ENCODE measurements at places on chromosomes 6 and 20.

- no peaks in the 10 kb centered on the region for H3K4me1 ChIP-seq
- no peak for ATAC-seq
- H3K27ac ChIP-seq, result no peak overlapping the region
Measured at GRCh38 chr6:83467620-83468036, 36.8 kb upstream of the ME1 start.

DNA sequence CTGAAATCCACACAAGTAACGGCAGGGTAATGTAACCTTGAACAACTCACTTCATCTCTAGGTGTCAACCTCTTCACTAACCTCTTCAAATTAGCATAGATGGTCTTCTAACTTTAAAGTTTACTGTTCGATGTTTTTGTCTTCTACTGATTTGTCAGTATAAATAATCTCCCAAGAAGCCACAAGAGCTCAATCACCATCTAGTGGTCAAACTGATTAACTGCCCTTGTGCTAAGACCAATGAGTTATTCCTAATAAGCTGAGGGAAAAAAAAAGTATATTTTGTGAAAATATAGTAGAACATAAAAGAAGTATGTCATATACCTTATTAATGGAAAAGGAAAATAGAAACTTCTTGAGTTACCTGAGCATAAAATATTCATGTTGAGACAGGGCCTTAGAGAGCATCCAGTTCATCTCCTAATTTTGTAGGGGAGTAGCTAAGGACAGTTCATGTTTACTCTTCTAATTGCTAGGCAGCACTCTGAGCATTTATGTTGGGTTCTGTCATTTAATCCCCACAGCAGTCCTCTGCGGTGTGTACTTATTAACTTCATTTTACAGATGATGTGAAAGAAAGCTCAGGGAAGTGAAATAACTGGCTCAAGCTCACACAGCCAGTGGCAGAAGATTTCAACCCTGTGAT, 317.1 kb downstream of the ESR1 start:
- no peaks in the 10 kb centered on the region for H3K4me1 ChIP-seq
- no peak overlapping the region for H3K27ac ChIP-seq
- H3K4me3 ChIP-seq, result no peak overlapping the region
- peaks cover 85% of the 10 kb centered on the region for H3K36me3 ChIP-seq

GRCh38 chr6:5786321-5786968, 220.3 kb downstream of the NRN1 start:
- no peak overlapping the region for H3K4me3 ChIP-seq
- H3K36me3 ChIP-seq, result no peaks in the 10 kb centered on the region
- H3K4me1 ChIP-seq, result no peaks in the 10 kb centered on the region

DNA sequence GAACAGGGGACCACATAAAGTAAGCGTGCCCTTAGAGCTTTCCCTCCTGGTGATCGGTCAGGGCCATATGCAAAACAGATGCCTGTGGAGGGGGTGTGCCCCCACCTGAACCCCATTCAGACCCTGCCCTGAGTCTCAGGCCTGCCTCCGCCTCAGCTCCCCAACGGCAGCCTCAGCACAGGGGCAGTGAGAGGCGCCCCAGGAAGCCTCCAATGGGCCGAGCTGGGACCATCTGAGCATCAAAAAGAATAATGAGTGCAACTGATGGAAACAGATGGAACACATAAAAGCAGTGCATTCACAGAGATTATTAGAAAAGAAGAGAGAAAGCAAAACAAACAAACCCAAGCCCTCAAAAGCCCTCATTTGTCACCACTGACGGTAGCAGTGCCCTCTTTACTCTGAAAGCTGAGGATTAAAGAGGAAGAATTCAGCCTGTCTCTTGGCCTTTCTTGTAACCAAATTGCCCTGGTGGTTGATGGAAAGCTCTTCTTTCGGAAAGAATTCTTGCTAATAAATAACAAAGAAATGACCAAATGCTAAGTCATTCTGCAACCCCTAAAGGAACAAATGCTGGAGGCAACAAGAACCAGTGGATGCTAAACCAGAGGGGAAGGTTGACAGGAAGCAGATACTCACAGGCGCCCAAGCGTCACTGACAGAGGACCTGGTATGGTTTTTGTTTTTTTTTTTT, 6.8 kb downstream of the ADISSP start:
- no peak overlapping the region for H3K4me3 ChIP-seq
- no peaks in the 10 kb centered on the region for H3K27me3 ChIP-seq
- no peak overlapping the region for H3K27ac ChIP-seq
- peaks cover 23% of the 10 kb centered on the region for H3K36me3 ChIP-seq
- no peak for ATAC-seq

- H3K4me1 ChIP-seq, result no peaks in the 10 kb centered on the region
- peaks cover 3% of the 10 kb centered on the region for H3K27me3 ChIP-seq
- ATAC-seq, result no peak
- H3K27ac ChIP-seq, result no peak overlapping the region
Measured at GRCh38 chr6:83385473-83385872, 45.4 kb downstream of the ME1 start.

- no peaks in the 10 kb centered on the region for H3K36me3 ChIP-seq
- H3K27me3 ChIP-seq, result peaks cover 11% of the 10 kb centered on the region
- H3K4me3 ChIP-seq, result peak overlapping the region; percentile 18
- peaks cover 10% of the 10 kb centered on the region for H3K4me1 ChIP-seq
Measured at GRCh38 chr6:37648465-37649330, 49.0 kb downstream of the MDGA1 start.

DNA sequence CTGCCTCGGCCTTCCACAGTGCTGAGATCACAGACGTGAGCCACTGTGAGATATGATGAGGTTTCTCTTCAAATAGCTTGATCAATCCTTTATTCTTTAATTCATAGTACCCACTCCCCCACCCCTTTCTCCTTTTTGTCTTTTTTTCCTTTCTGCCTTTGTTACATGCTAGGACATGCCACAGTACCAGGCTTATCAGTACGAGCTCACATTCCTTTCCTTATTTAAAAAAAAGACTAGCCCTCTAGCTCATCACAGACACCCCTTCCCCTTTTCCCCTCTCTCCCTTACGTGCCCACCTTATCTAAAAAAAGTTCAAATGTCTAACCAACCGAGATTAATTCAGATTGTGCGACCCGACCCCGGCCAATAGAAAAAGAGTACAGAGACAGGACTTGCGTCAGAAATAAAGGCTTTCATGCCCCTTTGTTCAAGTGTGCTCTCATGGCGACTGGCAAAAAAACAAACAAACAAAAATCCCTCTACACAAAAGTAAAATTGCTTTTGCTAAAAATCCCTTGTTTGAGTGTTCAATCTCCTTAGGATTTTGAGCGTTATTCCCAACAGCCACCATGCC, 49.2 kb downstream of the MRAP2 start:
- H3K4me3 ChIP-seq, result no peak overlapping the region
- peaks cover 11% of the 10 kb centered on the region for H3K27me3 ChIP-seq
- no peaks in the 10 kb centered on the region for H3K4me1 ChIP-seq
- no peaks in the 10 kb centered on the region for H3K36me3 ChIP-seq
- no peak overlapping the region for H3K27ac ChIP-seq

DNA sequence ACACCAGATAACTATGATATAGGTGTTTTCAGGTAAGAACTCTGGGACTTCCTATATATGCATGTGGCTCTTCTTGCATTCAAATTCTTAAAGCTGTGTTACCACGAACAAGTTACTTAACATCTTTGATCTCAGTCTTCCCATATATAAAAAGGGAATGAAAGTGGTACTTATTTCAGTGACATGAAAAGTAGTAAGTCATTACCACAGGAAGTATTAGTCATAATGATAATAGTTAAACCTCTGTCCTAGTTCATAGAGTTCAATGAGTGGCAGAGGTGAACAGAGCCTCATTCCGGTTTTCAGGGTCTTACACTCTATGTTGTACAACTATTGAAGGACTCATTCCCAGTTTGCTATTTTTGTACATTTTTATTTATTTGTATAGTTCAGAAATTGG, 237.0 kb downstream of the NKAIN2 start:
- H3K27ac ChIP-seq, result no peak overlapping the region
- no peak for ATAC-seq
- no peak overlapping the region for H3K4me3 ChIP-seq
- no peaks in the 10 kb centered on the region for H3K27me3 ChIP-seq

DNA sequence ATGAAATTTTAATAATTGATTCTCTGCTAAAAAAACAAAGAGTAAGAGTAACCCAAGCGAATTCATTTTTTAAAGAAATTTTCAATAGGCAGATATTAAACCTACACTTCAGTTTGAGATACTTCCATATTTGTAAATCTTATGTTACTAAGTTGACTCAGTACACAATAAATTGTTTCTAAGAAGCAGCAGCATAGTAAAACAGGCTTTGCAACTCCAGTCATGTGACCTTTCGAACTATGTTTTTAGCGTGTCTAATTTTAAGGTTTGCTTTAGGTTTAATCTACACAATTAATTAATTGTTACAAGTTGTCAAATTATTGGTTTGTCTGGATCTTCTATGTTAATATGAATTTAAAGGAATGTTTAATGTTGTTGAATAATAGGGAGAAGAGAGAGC, 708.9 kb upstream of the CITED2 start:
- H3K4me3 ChIP-seq, result no peak overlapping the region

- no peak overlapping the region for H3K27ac ChIP-seq
- H3K36me3 ChIP-seq, result no peaks in the 10 kb centered on the region
- no peak for ATAC-seq
- H3K4me3 ChIP-seq, result no peak overlapping the region
- peaks cover 16% of the 10 kb centered on the region for H3K27me3 ChIP-seq
Measured at GRCh38 chr6:14055541-14055940, 62.0 kb upstream of the CD83 start.

DNA sequence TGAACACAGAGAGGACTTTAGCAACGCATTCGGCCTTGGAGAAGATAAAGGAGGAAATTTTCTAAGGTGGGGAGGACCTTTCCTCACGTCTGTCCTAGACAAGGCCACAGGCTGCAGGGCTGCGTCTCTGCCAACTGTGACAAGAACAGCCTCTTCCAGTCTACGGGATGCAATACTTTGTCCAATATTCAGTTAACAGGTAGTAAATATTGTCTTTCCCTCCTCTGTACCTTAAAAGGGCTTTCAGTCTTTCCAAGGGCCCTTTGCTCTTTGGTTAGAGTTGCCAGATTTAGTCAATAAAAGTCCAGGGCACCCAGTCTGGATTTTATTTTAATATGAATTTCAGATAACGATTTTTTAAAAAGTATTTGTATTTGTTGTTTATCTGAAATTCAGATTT, 78.2 kb downstream of the ELOVL4 start:
- H3K4me3 ChIP-seq, result peak overlapping the region; percentile 67
- H3K27me3 ChIP-seq, result no peaks in the 10 kb centered on the region
- no peaks in the 10 kb centered on the region for H3K36me3 ChIP-seq
- H3K27ac ChIP-seq, result no peak overlapping the region
- no peak for ATAC-seq
- H3K4me1 ChIP-seq, result peaks cover 8% of the 10 kb centered on the region

DNA sequence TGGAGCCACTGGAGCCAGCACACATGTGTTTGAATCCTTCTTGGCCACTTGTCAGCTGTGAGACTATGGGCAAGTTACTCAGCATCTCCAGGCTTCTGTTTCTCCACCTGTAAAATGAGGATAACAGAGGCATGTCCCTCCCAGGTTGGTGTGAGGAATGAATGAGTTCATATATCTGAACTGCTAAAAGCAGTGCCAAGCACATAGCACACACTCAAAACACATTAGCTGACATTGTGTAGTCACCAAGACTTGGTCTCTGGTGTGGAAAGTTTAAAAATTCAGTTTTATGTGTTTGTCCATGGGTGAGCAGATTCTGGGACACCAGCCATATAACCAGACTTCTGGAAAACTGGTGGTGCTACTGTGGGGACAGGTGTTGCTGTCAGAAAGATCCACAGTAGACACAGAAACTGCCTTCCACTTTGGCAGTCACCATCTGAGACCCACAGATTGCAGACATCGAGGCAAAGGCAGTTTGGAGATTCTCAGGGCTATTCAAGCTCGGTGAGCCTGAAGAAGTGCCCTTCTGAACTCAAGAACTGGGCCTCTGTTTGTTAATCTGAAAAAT, 115.8 kb downstream of the MRPL14 start:
- ATAC-seq, result no peak
- no peak overlapping the region for H3K4me3 ChIP-seq
- H3K4me1 ChIP-seq, result no peaks in the 10 kb centered on the region
- no peaks in the 10 kb centered on the region for H3K36me3 ChIP-seq
- peaks cover 12% of the 10 kb centered on the region for H3K27me3 ChIP-seq

DNA sequence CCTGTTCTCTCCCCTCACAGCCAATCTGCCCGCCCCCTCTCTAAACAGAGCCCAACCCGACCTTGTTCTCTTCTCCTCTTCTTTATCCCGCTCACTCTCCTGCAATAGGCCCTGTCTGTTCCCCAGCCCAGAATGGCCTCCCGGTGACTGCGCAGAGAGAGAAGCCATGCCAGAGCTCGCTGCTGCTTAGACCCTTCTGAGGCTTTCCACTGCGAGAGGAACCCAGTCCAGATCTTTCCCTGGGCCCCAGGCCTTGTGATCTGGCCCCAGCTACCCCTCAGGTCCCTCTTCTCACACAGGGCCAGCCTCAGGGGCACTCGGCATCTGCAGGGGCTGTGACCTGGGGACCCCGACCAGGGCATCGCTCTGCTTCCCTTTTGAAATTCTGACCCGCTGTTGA, 58.1 kb downstream of the TMEM242 start:
- ATAC-seq, result no peak
- H3K4me3 ChIP-seq, result no peak overlapping the region
- no peak overlapping the region for H3K27ac ChIP-seq
- H3K4me1 ChIP-seq, result peaks cover 5% of the 10 kb centered on the region

- no peaks in the 10 kb centered on the region for H3K4me1 ChIP-seq
- peaks cover 9% of the 10 kb centered on the region for H3K27me3 ChIP-seq
- H3K4me3 ChIP-seq, result no peak overlapping the region
Measured at GRCh38 chr20:62632575-62633090, 9.7 kb upstream of the SLCO4A1 start.

- ATAC-seq, result no peak
- peaks cover 6% of the 10 kb centered on the region for H3K4me1 ChIP-seq
Measured at GRCh38 chr6:130680116-130680515, 147.1 kb upstream of the SMLR1 start.

GRCh38 chr6:138594758-138595140, 95.5 kb upstream of the NHSL1 start:
- H3K36me3 ChIP-seq, result no peaks in the 10 kb centered on the region
- no peak for ATAC-seq
- peak overlapping the region; percentile 88 for H3K27ac ChIP-seq
- peak overlapping the region; percentile 86 for H3K4me3 ChIP-seq
- peaks cover 19% of the 10 kb centered on the region for H3K4me1 ChIP-seq

GRCh38 chr6:162468326-162468725, 259.2 kb downstream of the PRKN start:
- peaks cover 3% of the 10 kb centered on the region for H3K4me1 ChIP-seq
- no peak overlapping the region for H3K4me3 ChIP-seq
- H3K27me3 ChIP-seq, result no peaks in the 10 kb centered on the region

DNA sequence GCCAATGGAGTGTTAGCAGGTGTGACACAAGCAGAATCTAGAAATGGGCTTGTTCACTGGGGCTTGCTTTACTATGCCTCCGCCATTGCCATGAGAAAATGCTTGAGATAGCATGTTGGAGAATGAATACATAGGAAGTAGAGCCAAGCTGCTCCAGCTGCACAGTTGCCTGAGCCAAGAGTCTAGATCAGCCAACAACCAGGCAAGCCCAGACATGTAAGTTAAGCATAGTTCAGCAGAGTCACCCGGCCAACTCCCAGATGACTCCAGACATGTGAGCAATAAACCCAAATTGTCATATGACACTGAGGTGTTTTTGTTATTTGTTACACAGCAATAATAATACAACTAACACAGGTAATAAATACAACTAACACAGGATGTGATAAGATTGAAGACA, 167.9 kb downstream of the HAO1 start:
- no peaks in the 10 kb centered on the region for H3K36me3 ChIP-seq
- no peak for ATAC-seq
- no peak overlapping the region for H3K27ac ChIP-seq
- no peak overlapping the region for H3K4me3 ChIP-seq

- H3K4me3 ChIP-seq, result no peak overlapping the region
- H3K4me1 ChIP-seq, result peaks cover 17% of the 10 kb centered on the region
- no peaks in the 10 kb centered on the region for H3K27me3 ChIP-seq
- peak overlapping the region; percentile 20 for H3K27ac ChIP-seq
Measured at GRCh38 chr6:36858407-36858981, 16.1 kb downstream of the PPIL1 start.

- no peak overlapping the region for H3K27ac ChIP-seq
Measured at GRCh38 chr6:160513836-160514235, 150.2 kb downstream of the LPA start.
